DND-41 (cell line): ENCODE measurements at places on chromosomes 7 and 10.

GRCh38 chr10:87960230-87960629, 96.8 kb downstream of the PTEN start:
- no peak for DNase-seq

- DNase-seq: no peak
Measured at GRCh38 chr10:123402656-123403055, 248.5 kb downstream of the BUB3 start.

DNA sequence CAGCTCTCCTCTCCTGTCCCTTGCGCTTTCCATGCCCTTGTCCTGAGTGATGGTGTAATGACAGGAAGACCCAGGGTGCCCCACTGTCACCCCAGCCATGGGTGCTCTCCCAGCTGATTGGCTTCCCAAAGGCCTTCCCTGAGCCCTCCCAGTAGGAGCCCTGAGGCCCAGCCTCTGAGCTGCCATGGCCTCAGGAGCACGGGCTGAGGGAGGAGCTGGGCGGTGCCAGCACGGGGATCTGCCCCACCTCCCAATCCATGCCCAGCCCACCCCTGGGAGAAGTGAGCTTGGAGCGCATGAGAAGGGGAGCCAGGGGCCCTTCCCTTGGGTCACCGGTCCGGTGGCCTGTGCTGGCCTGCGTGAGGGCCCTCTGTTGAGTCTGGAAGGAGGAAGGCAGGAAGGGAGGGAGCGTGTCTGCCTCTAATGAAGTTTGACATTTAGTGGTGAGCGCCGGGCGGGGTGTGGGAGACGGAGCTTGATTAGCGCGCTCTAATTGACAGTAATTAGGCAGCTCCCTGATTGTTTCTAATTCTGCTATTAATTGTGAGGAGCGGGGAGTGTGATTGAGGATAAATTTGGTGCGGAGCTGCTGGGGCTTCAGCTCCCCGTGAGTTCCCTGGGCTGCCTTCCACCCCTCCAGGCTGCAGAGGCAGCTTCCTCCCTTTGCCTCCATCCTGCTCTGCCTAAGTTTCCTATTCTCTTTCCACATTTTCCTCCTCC, 28.3 kb downstream of the GBX1 start:
- DNase-seq: no peak

GRCh38 chr10:99880080-99880835, 97.8 kb downstream of the ABCC2 start:
- DNase-seq: no peak

- no peak for DNase-seq
Measured at GRCh38 chr7:157177983-157178381, 39.3 kb downstream of the UBE3C start.

DNA sequence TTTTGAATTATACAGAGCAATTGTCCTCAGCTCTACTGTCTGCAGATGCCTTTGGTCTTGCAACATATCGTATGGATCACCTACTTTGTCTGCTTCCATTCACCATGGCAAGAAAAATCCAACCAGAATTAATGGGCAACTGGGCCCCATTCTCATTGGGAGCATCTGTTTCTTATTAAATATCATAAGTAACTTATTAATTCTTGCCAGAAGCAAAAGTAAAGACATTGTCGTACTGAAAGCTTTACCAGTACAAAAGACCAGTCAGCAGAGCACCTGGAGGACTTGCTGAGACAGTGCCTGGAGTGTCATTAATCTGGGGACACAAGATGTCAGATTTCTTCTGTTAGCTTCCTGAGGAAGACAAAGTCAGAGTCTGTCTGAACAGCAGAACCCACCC, 404.5 kb downstream of the INHBA start:
- DNase-seq: no peak

GRCh38 chr10:59993931-59994330, 87.6 kb upstream of the CCDC6 start:
- DNase-seq: no peak

DNA sequence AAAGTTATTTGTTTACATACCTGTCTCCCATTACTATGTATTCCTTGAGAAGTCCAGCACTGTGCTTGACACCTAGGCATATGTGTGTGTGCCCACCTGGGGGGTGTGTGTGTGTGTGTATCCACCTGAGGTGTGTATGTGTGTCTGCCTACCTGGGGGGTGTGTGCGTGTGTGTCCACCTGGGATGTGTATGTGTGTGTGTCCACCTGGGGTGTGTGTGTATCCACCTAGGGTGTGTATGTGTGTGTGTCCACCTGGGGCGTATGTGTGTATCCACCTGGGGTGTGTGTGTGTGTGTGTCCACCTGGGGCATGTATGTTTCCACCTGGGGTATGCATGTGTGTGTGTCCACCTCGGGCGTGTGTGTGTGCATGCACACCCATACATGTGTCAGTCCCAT, 603.5 kb downstream of the PHTF2 start:
- no peak for DNase-seq

DNA sequence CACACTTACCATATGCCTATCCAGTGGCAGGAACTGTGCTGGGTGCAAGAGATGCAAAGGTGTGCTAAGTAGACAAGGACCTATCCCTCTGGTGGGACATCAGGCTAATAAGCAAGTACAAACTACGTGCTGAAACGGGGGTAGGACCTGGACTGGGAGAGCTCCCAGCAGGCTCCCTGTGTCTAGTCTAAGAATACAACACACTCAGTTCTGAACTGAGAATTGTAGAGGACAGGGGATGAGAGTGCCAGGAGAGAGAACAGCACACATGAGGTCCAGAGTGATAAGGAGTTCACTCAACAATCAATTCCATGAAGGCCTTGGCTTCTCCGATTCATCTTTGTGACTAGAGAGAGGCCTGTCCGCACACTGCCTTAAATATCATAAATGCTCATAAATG, 253.7 kb downstream of the ELMO1 start:
- no peak for DNase-seq

DNA sequence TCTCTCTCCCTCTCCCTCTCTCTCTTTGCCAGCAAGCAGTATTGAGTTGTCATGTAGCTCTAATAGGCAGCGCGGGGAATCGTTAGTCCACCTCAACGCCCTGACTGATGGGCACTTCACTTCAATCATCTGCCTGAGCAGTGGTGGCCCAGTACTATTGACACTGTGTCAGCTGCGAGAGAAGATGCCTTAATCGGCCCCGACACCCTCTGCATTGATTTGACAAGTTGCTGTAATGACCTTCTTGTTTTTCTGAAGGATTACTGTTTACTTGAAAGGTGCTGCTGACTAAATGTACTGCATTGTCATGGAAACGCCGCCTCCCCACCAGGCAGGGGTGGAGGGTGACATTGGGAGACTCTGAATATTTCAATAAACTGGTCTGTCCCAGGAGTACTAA, 913.8 kb downstream of the KCNMA1 start:
- DNase-seq: no peak
